Hematopoietic multipotent progenitor cell treated with erythropoietin and hydrocortisone succinate and interleukin-3 and kit ligand, for 15 days (in vitro differentiated cells): ENCODE measurements at places on chromosomes 13 and 19.

- DNase-seq, result no peak
Measured at GRCh38 chr13:114089341-114089740, 43.1 kb downstream of the RASA3 start.

- DNase-seq, result no peak
Measured at GRCh38 chr19:18777301-18778075, 13.6 kb downstream of the COMP start.

DNA sequence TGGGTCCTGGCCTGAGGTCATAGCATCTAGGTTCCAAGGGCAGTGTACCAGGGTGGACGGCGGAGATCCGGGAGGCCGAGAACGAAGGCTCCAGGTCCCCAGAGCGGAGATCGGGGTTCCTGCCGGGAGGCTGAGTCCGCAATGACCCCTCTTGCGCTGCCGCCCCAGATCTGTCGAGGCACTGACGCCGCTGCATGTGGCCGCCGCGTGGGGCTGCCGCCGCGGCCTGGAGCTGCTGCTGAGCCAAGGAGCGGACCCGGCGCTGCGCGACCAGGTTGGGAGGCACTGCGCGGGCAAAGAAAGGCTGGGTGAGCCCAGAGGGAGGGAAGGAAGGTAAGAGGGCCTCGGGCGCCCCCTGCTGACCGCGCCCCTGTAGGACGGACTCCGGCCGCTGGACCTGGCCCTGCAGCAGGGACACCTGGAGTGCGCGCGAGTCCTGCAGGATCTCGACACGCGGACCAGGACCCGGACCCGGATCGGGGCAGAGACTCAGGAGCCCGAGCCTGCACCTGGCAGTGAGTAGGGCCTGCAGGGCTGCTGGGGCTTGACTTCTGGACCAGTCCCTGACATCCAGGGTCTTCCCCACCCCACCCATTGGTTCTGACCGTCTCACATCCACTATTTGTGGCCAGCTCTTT is 906 bp downstream of the ANKLE1 start:
- DNase-seq, result peak; percentile 89

- peak; percentile 61 for DNase-seq
Measured at GRCh38 chr13:27481766-27482165, 31.4 kb upstream of the MTIF3 start.
